ENCODE measurements at places on chromosomes 6 and 20.

- DNase-seq = no peak
Observed at GRCh38 chr20:38932457-38933120, 6.4 kb downstream of the FAM83D start.

DNA sequence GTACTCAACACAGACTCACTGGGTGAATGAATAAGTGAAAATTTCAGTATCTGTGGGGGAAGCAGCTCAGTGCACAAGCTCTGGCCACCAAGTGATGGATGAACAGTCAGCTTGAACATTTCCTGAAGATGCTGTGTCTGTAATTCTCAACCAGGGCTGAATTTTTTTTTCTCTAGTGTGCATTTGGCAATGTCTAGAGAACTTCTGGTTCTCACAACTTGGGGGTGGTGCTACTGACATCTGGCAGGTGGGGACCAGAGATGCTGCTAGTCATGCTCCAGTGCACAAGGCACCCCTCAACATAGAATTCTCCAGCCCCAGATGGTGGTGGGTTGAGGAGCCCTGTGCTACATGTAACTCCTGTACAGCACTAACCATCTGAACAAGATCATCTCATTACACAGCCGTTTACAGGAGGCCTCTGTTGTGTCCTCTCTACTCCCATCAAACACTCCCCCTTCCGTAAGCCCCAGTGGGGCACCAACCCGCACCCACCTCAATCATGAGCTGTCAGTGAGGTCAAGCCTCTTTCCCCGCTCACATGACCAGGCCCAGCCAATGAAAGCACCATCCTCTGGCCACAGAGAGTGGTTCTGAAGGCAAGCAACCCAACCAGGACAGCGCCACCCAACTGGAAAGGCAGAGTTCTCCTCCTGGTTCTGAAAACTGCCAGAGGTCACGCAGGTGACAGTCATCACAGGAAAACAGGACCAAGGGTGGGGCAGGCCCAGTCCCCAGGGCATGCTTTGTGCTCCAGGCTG is 103.9 kb upstream of the PMEPA1 start:
- DNase-seq = no peak

GRCh38 chr6:169926617-169927417 is 175.4 kb downstream of the ERMARD start:
- no peak for DNase-seq

DNA sequence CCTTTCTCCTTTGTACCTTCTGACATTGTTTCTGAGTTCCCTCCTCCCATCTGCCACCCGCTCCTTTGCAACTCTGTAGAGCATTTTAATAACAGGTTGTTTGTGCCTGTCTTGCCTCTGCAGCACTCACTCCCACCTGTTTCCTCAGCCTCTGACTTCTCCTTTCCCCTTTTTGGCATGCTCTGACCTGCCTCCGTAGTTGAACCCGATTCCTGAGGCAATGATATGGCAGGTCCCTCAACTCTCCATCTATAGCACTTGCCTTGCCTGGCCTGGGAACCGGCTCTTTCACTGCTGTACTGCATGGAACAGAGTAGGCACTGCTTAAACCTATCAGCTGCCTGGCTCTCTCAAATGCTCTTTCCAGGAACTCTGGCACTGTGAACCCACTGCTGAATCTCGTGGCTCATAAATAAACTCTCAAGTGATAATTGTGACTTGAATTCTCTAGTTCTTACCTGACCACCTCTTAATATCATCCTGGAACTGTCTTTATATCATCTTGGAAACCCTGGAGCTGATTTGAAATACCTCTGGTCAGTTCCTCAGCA is 50.3 kb downstream of the UTRN start:
- DNase-seq = no peak

DNA sequence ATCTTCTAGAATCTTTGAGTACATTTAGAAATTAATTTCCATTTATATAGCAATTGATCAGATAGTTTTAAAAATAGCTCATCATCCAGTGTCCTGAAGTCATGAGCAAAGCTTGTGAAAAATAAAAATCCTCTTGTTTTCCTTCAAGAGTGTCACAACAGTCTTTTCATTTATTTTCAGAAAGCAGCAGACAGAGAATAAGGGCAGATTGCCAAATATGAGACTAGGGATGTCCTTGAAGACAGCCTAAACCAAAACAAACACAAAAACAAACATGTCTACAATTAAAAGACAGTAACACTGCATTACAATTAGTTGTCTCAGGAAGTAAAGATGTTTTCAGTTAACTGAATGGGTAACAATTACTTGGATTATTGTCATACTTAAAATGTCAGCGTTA is 682.8 kb downstream of the TFAP2A start:
- no peak for DNase-seq

- DNase-seq = no peak
Observed at GRCh38 chr20:37866051-37866450, 36.9 kb upstream of the VSTM2L start.

DNA sequence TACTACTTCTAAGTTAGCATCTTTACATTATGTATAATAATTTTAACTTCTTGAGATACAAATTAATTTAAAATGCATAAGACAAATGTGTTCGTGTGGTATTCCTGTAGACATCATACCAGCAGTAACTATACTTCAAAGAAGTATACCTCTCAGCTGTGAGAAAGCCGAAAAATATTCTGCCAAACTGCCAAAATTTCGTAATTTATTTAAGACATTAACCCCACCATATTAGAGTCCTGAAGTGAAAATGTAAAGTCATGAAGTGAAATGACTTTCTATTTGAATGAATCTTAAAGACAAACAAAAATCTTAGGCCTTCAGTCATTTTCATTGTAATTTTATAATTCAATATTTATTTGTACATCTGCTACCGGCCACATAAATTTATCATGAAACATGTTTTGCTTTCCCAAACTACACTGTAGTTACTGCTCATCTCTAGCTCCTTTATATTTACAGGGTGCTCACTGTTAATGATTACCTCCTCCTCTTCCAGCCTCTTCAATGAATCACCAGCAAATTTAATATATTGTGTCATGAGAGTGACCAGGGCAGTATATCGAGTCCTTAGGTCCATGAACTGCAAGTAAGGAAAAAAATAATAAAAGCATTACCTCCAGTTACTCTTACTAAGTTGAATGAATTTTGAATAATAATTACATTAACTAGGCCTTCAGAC is 18.5 kb downstream of the DST start:
- peak; percentile 48 for DNase-seq

DNA sequence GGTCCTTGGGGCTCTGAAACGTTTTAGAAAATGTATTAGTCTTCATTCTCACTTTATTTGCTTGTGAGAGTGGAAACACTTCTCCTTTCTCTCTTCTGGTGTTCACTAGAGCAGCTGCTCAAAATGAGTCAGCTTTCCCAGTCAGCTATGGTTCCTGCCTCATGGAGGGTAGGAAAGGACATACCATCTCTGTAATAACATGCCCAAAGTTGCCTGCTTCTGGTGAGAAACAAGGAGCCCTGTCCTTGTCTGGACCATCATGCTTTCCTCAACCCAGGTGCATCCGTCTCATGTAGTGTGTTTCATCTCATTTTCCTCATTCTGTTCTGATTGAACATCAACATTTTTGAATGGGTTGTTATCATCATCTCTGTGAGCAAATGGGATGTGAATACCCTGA is 17.1 kb upstream of the TINAG start:
- DNase-seq = no peak

- DNase-seq = no peak
Observed at GRCh38 chr20:17793986-17794385, 94.2 kb downstream of the BANF2 start.

- DNase-seq = peak; percentile 47
Observed at GRCh38 chr6:11769811-11770545, 8.6 kb downstream of the ADTRP start.

DNA sequence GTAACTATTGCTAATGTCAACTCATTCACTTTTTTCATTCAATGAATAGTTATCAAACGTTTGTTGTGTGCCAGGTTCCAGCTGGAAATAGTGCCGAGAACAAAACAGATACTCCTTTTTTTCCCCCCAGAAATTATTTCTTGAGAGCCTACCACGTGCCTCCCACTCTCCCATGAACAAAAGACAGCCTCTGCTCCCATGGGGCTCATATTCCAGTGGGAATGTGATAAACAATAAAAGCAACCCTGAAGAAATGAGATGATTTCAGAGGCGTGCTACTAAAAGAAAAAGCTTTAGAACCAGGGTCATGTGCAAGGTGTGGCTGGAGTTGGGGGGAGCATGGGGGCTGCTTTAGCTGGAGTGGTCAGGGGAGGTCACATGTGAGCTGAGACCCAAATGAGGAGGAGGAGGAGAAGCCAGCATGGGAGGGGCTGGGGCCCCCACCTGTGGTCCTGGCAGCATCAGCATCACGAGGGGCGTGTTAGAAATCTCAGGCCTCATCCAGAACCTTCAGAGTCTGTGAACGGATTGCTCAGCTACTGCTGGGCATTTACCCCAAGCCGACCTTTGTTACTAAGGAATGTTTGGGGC is 157.4 kb downstream of the EYA2 start:
- DNase-seq = no peak

GRCh38 chr6:13760307-13761304 is 49.0 kb upstream of the RANBP9 start:
- DNase-seq = no peak

DNA sequence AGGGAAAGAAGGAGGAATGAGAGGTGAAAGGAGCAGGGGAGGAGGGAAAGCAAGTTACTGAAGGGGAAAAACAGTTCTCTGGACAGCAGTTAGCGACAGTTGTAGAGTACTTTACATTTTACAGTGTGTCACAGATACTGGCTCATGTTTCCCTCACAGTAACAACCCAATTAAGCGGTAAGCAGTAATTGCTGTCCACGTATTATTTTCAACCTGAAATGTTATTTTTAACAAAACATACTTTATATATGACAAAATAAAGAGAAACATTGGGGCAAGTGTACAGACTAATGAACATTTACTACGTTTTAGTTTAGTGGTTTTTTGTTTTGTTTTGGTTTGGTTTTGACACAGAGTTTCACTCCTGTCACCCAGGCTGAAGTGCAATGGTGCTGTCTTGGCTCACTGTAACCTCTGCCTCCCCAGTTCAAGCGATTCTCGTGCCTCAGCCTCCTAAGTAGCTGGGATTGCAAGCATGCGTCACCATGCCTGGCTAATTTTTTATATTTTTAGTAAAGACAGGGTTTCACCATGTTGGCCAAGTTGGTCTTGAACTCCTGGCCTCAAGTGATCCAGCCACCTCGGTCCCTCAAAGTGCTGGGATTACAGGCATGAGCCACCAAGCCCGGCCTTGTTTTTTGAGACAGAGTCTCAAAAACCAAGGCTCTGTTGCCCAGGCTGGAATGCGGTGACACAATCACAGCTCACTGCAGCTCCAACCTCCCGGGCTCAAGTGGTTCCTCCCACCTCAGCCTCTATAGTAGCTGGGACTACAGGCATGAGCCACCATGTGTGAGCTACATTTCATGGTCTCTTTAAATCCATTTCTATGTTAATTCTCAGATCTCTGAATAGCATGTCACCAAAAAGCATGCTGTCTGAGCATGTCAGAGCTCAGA is 22.6 kb upstream of the BTN3A2 start:
- DNase-seq = no peak

DNA sequence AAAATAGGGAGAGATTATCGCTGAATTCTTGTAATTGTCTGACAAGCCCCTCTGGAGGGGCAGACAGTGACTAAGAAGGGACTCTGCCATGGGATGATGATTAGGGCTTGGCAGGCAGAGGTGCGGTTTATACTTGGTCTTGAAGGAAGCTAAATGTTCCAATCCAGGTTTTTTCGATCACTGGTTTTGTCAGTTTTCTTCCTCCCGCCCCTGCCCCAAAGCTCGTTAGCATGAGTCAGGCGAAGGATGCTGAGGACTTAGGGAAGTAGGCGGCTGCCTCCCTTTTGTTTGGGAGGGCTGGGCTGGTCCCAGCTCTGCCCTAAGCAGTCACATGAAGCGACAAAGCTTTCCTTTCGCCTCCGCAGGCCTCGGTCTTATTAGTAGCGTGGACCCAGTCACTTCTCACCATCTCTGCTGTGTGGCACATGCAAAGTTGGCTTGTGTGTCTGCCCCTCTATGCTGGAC is 314.2 kb downstream of the CDC5L start:
- DNase-seq = no peak

- no peak for DNase-seq
Observed at GRCh38 chr20:52434041-52434425, 242.5 kb upstream of the ZFP64 start.

DNA sequence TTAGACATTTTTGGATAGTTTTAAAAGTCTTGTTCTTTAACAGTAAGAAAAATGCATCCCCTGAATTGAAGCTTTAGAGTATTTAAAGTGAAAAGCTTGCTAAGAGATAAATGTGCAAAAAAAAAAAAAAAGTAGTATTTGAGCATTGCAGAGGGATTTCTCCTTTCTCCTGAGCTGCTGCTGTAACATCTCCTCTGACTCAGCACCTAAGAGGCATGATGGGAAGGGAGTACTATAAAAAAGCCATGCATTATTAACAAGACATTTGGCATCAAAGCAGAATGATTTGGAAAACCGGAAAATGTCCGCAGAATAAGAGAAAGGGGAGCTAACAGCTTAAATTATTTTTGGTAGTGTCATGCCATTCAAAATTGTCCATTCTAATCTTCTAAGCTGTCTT is 27.9 kb downstream of the B4GALT5 start:
- no peak for DNase-seq

DNA sequence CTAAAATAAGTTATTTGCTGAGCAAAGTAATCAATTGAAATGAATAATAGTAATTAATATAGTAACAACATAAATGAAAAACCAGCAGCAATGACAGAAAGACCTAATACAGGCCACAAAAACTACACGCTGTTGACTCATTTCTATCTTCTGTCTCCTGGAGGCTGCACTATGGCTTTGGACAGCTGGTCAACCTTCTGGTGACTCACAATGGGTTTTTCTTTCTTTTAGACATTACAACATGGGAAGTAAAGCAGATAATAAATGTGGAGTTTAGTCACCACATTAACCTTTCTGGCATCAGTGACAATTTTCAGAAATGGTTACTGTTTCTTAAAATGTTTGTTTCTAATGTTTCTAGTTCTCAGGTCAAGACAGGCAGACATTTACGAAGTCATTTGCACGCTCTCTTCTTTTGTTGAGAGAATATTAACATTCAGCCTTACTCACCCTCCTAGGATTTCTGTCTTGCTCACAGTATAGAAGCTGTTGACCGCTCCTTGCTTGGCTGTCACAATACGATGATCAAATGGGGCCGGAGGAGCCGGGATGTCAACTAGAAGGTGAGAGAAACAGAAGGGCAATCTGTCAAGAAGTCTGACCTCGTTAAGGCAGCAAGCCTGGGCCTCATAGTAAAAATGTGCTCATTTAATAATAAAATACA is 62.2 kb downstream of the MYLK4 start:
- no peak for DNase-seq

- no peak for DNase-seq
Observed at GRCh38 chr20:9160331-9160730, 91.4 kb downstream of the PLCB4 start.

GRCh38 chr20:61933481-61933950 is 132.2 kb downstream of the TAF4 start:
- DNase-seq = no peak
